ENCODE measurements at places on chromosomes 12 and 14.

- no peak for DNase-seq
Measured at GRCh38 chr12:121124402-121125109, 8.1 kb upstream of the P2RX7 start.

- DNase-seq: no peak
Measured at GRCh38 chr14:101542391-101542790, 18.9 kb upstream of the DIO3 start.

DNA sequence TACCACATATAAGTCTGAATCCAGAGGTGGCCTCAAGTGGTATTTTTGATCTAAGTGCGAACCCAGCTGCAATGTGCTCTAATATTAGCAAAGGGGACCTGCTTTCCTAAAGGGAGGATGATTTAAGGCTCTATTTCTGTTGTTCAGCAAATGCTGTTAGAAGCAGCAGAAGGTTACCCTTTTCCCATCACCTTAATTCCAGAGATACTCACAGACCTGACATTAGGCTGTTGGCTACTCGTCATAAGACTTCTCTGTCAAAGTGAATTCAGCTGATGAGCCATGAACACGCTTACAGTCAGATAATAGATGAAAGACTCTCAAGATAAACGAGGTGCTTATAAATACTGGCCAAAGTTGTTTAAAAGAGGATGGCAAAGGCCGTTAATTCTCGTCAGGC, 308.7 kb upstream of the DDHD1 start:
- no peak for DNase-seq

DNA sequence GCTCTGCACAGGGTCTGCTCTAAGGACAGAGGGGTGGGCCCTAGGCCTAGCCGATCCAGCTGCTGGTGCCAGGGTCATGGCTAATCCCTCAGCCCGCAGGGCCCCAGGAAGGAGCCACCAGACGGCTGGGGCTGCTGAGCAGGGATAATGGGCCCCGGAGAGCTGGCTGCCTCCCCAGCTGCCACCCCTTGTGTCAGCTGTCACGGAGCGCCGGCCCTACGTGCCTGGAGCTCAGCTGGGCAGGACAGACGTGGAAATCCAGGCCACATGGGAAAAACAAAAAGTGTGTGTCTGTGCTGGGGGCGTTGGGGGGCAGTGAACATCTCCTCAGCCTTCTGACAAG, 36.2 kb downstream of the CHGA start:
- peak; percentile 40 for DNase-seq

GRCh38 chr12:87253157-87253556, 776.0 kb downstream of the C12orf50 start:
- DNase-seq: no peak

DNA sequence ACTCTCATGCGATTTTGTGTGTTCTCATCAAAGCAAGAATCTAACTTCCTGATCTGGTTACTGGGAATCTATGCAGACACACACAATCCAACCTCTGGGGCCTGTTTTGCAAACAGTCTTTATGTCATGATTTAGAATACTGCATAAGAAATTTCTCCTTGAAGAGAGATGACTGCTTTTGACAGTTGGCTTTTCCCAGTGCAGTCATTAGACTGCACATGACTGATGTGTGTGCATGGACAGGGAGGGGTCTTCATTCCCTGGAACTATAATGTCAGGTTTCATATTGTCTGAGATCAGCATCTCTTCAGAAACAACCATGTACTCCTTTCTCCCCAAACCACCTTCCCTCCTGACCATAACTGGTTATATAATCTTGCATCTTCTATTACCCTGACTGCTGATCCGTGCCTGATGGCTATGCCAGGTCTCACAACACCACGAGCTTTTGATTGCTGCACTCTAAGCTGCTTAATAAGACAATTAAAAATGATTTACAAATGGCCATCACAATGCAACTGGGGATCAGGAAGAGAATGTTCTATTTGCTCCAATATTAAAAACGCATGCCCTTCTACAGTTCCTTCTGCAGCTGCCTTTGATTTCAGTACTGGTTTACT, 995.4 kb downstream of the NRXN3 start:
- no peak for DNase-seq

- DNase-seq: no peak
Measured at GRCh38 chr14:68820536-68820935, 27.7 kb upstream of the ZFP36L1 start.

GRCh38 chr14:50795142-50795541, 35.8 kb downstream of the NIN start:
- DNase-seq: no peak

DNA sequence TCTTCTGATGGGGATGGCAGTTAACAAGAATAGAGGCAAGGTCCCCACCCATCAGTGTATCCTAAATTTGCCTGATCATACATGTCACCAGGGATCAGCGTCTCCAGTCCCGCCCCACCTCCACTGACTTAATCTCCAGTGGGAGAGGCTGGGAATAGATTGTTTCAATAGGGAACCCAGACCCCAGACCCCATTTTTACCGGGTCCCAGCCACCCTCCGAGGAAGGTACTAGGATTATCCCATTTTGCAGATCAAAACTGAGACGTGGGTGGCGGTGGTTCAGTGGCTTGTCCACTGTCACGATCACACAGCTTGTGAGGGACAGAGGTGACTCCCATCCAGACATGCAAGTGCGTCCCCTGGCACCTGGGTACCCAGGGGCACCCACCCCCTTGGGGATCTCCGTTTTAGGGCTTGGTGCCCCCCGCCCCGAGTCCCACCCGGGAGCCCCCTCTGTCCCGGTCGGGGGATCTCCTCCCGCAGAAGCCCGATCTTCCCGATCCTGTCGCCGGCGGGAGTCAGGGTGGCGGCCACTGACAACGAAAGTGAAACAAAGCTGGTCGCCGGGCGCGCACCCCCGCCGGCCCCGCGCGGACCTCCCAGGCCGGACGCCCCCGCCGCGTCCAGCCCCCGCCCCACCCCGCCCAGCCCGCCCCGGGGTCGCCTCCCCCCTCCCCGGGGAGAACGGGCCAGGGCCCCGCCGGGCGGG, 523 bp downstream of the WSB2 start:
- no peak for DNase-seq

DNA sequence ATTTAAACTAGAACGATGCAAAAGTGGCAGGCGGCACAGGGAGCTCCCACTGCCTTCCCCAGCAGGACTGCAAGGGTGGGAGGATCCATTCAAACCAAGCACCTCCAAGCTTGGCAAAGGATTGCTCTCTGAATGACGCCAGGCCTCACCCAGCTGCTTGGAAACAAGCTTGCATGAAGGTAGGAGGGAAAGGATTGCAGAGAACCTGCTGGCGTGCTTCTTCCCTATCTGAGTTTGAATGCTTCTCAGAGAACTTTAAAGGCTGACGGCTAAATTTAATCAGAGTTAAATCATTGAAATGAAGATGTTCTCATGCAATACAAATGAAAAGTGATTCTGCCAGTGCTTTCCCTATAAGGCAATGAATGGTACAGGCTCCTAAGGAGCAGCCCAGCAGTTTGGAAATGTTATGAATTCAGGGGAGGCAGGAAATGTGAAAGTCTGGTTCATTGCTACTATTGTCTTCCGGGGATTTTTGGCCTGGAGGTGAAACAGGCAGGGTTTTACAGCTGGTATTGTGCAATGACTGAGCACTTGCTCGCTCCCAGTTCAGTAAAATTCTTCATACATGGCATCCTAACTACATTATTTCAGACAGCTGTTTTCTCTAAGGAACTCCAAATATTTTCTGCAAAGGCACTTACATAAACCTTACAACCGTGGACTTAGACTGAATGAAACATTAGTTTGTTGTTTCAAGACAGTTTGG, 31.9 kb upstream of the DUSP6 start:
- DNase-seq: no peak

- DNase-seq: no peak
Measured at GRCh38 chr14:74573421-74574089, 38.5 kb downstream of the LTBP2 start.

DNA sequence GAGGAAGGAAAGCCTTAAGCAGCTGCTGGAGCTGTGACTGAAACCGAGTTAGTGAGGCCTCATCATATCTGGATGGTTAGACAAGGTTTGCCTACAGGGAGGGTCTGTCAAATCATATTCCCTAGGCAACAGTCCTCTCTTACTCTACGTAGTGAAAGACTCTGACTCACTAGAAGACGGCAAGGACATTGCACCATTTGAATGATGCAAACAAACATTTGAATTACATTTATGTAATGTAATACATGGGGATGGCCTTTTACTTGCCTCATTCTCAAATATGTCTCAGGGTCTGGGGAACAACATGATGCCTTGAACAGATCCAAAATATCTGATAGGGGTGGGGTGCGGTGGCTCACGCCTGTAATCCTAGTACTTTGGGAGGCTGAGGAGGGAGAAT, 29.8 kb upstream of the STRAP start:
- DNase-seq: no peak

- peak; percentile 11 for DNase-seq
Measured at GRCh38 chr14:76647697-76648298, 113.5 kb upstream of the VASH1 start.

- DNase-seq: no peak
Measured at GRCh38 chr14:30142216-30142615, 214.6 kb upstream of the PRKD1 start.

DNA sequence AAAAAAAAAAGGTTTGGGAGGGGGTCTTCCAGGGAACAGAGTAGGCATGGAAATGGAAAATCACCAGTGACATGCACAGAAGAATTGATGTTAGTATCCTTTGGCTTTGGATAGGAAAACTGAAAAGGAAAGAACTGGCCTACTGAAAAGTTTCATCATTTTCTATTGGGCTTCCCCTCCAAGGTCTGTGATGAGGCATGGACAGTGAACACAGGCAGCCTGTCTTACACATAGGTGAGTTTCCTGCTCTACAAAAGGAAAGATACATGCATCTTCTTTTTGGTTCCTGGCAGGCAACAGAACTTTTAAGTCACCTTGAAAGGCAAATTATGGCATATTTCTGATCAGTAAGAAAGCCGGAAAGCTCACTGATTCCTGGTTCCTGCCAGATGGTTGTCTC, 5.8 kb downstream of the BMAL2 start:
- no peak for DNase-seq

- no peak for DNase-seq
Measured at GRCh38 chr14:95248432-95248831, 71.3 kb downstream of the CLMN start.

GRCh38 chr12:47730341-47730744, 5.1 kb upstream of the ENDOU start:
- peak; percentile 26 for DNase-seq

DNA sequence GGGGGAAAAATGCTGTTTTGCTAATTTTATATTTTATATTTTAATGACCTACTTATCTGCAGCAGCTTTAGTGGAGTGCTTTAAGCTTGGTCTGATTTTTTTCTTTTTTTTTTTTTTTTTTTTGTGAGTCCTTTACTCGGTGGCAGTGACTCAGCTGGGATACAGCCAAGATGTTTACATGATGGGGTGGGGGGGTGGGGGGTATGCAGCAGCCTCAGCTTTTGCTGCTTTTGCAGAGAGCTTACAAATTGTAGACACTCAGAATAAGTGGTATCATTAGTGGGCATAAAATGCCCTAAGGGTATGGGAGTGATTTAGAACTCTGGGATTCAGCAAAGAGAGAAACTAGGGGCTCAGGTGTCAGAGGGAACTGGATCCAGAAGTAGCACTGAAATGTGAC, 38.2 kb upstream of the ARHGAP5 start:
- DNase-seq: peak; percentile 23

- DNase-seq: no peak
Measured at GRCh38 chr12:59179231-59179630, 258.9 kb upstream of the LRIG3 start.

DNA sequence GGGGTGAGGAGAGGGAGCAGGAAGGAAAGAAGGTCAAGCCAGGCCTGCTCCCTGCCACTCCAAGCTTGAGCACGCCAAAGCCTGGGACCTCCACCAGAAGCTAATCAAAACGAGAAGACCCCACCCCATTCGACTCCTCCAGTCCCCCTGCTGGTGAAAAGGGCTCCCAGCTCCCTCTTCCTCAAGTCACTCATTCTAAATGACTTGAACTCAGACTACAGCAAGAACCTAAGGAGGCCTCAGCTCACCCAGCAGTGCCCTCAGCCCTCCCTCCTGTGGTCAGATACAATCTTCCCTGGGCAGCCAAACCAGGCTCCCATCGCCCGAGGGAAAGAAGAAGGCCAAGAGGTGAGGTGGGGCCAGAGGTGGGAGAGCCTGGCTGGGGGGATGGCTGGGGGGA, 17.4 kb downstream of the HDAC7 start:
- no peak for DNase-seq

DNA sequence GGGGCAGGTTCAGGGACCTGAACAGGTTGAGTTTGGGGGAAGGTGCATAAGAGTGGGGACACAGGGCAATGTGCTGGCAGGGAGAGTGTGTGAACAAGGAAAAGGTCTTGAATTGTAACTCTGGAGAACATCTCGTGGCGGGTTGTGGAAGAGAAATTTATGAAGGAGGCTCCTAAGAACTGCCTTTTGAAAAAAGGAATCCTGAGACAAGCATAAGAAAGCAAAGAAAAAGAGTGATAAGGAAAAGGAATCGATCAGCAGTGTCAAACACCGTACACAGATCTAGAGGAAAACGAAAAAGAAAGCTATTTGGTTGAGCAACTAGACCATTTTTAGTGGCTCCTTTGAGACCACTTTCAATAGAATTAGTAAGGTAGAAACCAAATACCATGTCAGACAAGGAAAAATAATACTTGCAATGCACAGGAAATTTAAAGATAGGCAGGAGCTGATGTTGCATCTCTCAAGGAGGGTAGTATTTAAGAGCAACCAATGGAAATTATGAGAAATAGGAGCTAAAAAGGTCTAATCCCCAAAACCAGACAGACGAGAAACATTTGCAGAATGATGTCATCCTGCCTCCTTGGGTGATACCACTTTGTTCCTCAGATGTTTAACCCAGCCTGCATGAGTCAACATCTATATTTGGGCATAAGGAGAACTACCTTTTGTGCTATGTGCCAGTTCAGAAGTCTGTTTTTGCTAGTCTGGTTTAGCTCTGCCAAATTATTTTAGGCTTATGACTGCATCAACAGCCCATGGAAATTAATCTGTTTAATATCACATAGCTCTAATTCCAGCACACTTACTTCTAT, 64.5 kb upstream of the STK38L start:
- peak; percentile 41 for DNase-seq

DNA sequence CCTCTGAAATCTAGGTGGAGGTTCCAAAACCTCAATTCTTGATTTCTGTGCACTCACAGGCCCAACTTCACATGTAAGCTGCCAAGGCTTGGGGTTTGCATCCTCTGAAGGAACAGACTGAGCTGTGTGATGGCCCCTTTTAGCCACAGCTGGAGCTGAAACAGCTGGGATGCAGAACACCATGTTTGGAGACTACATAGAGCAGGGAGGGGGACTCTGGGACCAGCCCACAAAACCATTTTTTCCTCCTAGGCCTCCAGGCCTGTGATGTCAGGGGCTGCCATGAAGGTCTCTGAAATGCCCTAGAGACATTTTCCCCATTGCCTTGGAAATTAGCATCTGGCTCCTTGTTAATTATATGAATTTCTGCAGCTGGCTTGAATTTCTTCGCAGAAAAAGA, 1025.9 kb upstream of the NOVA1 start:
- no peak for DNase-seq

DNA sequence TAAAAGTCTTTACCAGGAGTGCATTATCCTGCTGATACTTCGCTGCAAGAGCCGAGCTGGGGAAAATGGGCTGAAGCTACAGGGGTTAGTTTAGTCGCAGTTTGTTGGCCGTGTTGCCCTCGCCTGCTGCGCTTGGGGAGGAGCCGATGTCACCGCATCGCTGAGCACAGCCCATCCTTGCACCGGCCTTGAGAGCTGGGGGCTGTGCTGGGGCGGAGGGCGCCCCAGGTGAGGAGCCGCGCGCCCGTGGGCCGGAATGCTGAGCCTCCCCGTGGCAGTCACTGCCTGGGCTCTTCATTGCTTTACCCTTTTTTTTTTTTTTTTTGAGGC, 50.0 kb downstream of the ADGRD1 start:
- DNase-seq: no peak
